ENCODE measurements at places on chromosomes 6 and 20.
A peak's percentile ranks its signal among the peaks of the same experiment; 100 is the strongest.

DNA sequence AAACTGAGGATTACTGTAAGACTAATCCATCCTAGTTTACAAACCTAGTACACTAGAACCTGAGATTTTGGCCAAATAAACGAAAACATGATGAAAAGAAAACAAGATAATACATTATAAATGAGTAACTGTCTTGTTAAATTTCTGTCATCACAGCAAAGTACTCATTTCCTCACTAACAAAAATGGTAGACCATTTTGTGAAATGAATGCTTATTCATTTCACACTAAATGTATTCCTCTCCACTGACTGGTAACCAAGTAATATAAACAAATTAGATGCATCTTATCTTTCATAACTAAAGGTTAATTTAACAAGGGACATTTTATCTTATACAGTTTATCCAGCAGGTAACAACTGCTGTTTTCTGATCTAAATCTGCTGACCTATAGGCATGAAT lies 143.7 kb downstream of the REV3L start:
- no peaks in the 10 kb centered on the region for H3K4me1 ChIP-seq
- peaks cover 1% of the 10 kb centered on the region for H3K27me3 ChIP-seq
- no peak overlapping the region for H3K4me3 ChIP-seq
- H3K27ac ChIP-seq = no peak overlapping the region
- no peak for DNase-seq

- H3K36me3 ChIP-seq = no peaks in the 10 kb centered on the region
- no peak overlapping the region for H3K4me3 ChIP-seq
- peaks cover 2% of the 10 kb centered on the region for H3K27me3 ChIP-seq
- no peak overlapping the region for H3K27ac ChIP-seq
- no peak for DNase-seq
These were observed 13.3 kb downstream of the DNMT3B start for GRCh38 chr20:32775336-32775991.

DNA sequence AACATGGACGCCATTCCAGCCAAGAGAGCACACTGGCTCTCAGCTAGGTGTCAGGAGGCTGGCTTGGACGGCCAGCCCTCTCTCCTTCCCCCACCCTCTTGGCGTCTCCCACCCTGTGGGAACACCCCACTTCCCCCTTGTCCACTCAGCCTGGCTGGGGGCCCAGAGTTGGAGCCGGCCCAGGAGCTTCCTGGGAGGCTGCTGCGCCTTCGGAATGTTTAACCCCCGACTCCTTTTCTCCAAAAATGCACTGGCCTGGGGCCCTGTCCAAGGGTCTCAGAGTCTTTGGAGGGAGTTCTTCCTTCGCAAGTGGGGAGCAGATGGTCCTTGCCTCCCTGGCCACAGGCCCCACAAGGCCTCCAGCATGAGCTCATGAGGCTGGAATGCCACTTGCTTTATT lies 4.1 kb downstream of the ADAM33 start:
- H3K36me3 ChIP-seq = peaks cover 23% of the 10 kb centered on the region
- peak overlapping the region; percentile 99 for H3K27ac ChIP-seq
- no peak for DNase-seq
- H3K4me3 ChIP-seq = peak overlapping the region; percentile 67
- peaks cover 5% of the 10 kb centered on the region for H3K27me3 ChIP-seq
- peaks cover 40% of the 10 kb centered on the region for H3K4me1 ChIP-seq

DNA sequence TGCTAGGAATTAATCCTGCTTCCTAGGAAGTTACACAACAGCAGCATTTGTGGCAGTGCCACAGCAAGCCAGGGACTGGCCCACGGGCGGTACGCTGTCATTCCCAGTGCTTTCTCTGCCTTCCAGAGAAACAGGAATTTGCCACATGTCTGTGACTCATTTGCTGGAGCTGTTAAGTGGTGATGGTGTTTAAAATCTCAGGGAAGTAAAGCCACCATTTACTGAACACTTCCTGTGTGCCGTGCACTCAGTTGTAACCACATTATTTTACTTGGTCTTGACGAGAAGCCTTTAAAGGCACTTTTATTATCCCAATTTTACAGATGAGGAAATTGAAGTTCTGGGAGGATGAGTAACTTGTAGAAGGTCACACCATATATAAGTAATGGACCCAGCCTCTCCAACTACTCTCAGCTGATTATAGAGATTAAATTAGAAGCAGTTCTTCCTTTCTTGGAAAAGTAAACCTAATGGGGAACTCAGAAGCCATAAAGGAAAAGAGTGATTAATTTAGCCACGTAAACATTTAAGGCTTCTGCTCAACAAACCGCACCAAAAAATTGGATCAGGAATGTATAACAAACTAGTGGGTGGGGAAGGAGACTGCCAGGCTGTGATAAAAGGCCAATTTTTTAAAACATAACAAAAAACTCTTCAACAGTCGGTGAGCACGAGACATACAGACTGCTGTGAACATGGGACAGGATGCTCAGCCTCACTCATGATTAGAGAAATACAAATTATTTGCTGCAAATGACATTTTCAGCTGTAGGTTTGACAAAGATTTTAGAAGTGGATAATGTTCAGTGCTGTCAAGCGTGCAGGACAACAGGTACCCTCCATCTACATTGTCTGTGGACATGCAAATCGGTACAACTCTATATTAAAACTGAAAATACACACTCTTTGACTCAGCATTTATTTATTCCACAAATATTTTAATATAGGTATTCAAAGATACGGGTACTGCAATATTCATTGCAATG lies 311.2 kb downstream of the NRN1 start:
- DNase-seq = peak; percentile 80
- peak overlapping the region; percentile 69 for H3K4me3 ChIP-seq
- peaks cover 21% of the 10 kb centered on the region for H3K36me3 ChIP-seq
- peaks cover 3% of the 10 kb centered on the region for H3K27me3 ChIP-seq

DNA sequence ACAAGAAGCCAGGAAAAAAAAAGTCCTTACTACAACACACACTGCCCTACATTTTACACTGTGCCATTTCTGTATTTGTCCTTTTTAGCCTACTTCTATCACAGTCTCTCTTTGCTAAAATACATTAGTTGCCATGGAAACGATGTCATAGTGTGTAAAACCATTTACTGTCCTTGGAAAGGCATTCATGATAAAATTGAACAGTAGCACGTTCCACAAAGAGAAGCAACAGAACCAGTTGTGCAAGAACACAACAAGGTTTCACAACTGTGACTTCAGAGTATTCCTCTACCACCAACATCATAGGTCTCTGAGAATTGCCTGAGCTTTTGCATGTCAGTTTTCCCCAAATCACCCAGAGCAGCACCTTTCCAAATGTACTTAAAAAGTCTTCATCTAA lies 20.5 kb downstream of the FYN start:
- no peak overlapping the region for H3K4me3 ChIP-seq
- H3K27ac ChIP-seq = no peak overlapping the region
- peak; percentile 63 for DNase-seq
- peaks cover 3% of the 10 kb centered on the region for H3K27me3 ChIP-seq

- peaks cover 11% of the 10 kb centered on the region for H3K36me3 ChIP-seq
- no peak for DNase-seq
- peaks cover 3% of the 10 kb centered on the region for H3K27me3 ChIP-seq
- no peak overlapping the region for H3K27ac ChIP-seq
- H3K4me3 ChIP-seq = no peak overlapping the region
These were observed 9.2 kb upstream of the RPS21 start for GRCh38 chr20:62377615-62378178.

GRCh38 chr6:43242908-43243663 lies at the start of gene TTBK1:
Gene TTBK1 (plus strand): TSS chr6:43243481. CDS start chr6:43246661, 3,180 bp downstream.
- no peak within 1 kb of the TSS for H3K27ac ChIP-seq
- H3K4me1 ChIP-seq = no peaks in the 10 kb centered on the region
- peaks cover 32% of the 10 kb centered on the region for H3K27me3 ChIP-seq

DNA sequence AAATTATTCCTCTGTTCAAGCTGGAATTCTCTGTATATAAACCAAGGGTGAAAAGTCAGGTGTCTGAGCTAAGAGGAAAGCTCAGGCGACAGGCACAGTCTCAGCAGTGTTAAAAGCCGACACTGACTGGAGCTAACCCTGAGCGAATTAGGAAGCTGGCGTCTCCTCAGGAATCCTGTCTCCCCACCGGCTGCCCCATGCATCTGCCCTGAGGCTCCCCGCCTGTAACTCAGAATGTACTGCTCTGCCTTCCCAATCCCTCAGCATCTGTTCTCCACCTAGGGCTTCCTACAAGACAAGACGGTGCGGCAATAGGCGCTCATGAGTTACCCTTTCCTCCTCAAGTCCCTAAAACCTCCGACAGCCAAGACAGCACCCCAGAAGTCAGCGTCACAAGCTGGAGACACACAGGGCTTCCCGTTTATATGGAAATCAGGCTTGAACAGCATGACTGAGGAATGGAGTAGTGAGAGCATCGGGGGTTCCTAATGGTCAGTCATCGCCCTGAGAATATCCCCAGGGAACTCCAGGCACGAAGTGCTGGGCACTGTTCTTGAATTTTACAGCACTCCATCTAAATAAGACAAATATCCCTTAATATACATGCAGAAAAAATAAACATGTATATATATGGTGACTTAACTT lies 33.5 kb downstream of the WDR27 start:
- H3K27ac ChIP-seq = no peak overlapping the region
- no peak overlapping the region for H3K4me3 ChIP-seq

- H3K27ac ChIP-seq = no peak overlapping the region
- no peak overlapping the region for H3K4me3 ChIP-seq
- H3K4me1 ChIP-seq = peaks cover 35% of the 10 kb centered on the region
These were observed 181.5 kb upstream of the LAMP5 start for GRCh38 chr20:9332791-9333479.

DNA sequence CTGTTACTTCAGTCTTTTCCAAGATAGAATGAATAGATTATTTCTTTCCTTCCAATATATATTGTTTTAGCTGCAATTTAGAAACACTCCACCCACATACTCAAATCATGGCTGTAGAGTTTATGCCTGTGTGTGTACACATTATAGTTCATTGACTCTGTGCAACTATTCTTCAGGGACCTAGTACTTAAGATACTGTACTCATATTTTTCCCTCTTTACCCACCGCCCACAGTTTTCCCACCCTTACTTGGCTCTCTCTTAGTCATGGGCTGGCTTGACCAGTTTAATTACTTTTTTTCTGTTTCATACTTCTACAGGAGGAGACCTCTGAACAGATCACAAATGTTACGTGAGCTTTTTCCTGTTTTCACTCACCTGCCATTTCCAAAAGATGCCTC lies 30.4 kb downstream of the C6orf89 start:
- no peaks in the 10 kb centered on the region for H3K27me3 ChIP-seq
- H3K4me3 ChIP-seq = no peak overlapping the region
- peaks cover 77% of the 10 kb centered on the region for H3K4me1 ChIP-seq
- H3K36me3 ChIP-seq = peaks cover 31% of the 10 kb centered on the region
- no peak overlapping the region for H3K27ac ChIP-seq

DNA sequence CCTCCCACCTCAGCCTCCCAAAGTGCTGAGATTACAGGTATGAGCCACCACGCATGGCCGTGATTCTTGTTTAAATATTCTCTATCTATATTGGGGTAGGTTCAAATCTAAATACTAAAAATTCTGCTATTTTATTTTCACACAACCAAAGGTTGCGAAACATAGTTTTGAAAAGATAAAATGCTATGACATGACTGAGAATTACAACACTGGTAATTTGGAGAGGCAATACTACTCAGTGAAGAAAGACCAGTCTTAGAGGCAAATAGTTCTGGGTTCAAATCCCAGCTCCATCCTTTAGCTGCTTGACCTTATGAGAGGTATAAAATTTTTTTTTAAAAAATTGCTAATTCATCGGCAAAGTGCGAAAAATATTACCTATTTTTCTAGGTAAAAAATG lies 137.0 kb upstream of the PREP start:
- no peak overlapping the region for H3K4me3 ChIP-seq
- peaks cover under 1% of the 10 kb centered on the region for H3K4me1 ChIP-seq
- DNase-seq = no peak
- no peaks in the 10 kb centered on the region for H3K27me3 ChIP-seq
- H3K36me3 ChIP-seq = no peaks in the 10 kb centered on the region

DNA sequence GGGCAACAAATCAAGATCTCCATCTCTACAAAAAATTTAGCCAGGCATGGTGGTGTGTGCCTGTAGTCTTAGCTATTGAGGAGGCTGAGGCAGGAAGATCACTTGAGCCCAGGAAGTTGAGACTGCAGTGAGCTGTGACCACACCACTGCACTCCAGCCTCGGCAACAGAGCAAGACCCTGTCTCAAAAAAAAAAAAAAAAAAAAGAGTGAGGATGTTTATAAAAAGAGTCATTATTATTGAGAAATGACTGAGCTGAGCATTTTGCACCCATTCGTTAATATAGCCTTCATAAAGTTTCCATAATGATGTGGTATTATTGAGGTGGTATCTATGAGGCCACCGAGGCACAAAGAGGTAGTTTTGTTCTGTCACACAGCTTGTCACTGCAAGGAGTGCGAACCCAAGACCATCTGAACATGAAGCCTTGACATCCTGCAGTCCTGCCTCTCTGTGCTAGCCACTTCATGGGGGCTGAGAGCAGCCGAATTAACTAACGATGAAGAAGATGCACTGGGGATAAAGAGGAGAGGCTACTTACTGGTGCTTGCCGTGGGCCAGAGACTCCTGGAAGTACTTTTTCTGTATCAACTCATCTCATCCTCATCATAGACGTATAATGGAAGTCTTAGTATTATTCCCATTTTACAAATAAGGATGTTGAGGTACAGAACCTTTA lies 175.5 kb downstream of the BCAS1 start:
- no peak for DNase-seq
- H3K4me3 ChIP-seq = no peak overlapping the region
- peaks cover 23% of the 10 kb centered on the region for H3K36me3 ChIP-seq

DNA sequence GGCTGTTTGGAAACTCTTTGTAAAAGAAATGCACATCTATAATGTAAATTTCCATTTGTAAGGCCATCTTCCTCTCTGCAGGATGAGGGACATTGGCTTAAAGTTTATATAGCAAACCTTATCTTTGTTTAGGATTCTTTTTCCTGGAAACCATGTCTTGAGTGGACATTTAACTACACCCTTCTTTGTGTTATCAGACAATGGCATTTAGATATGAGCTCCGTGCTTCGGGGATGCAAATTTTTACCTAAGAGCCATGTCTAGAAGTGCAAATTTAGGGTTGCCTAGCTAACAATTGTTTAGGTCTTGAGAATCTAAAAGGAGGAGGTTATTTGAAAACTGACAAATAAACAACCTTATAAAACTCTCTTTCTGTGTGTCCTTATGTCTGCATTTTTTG lies 623.8 kb downstream of the MMUT start:
- H3K27ac ChIP-seq = no peak overlapping the region
- DNase-seq = no peak
- no peak overlapping the region for H3K4me3 ChIP-seq
- no peaks in the 10 kb centered on the region for H3K27me3 ChIP-seq

DNA sequence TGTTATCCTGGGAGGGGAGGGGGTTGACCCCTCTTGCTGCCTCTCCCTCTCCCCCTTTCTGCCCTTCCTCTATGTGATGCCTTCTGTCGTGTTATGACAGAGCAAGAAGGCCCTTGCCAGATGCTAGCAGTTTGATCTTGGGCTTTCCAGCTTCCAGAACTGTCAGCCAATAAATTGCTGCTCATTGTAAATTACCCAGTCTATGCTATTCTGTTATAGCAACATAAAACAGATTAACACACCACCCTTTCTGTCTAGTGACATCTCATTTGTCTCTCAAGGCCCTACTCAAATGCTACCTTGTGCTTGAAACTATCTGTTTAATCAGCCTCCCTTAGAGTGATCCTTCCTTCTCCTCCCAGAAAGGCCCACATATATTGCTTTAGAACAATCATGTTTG lies 16.4 kb upstream of the MAP3K4 start:
- H3K27ac ChIP-seq = peak overlapping the region; percentile 92
- H3K36me3 ChIP-seq = no peaks in the 10 kb centered on the region
- H3K4me3 ChIP-seq = no peak overlapping the region
- H3K27me3 ChIP-seq = peaks cover 16% of the 10 kb centered on the region
- no peak for DNase-seq
- peaks cover 70% of the 10 kb centered on the region for H3K4me1 ChIP-seq

- no peak for DNase-seq
- H3K27me3 ChIP-seq = peaks cover 3% of the 10 kb centered on the region
- H3K27ac ChIP-seq = no peak overlapping the region
- H3K36me3 ChIP-seq = no peaks in the 10 kb centered on the region
- H3K4me1 ChIP-seq = no peaks in the 10 kb centered on the region
- H3K4me3 ChIP-seq = no peak overlapping the region
These were observed 71.8 kb downstream of the INSM1 start for GRCh38 chr20:20439602-20440190.
